ENCODE measurements at places on chromosomes 1 and 21.

- no peak for DNase-seq
Observed at GRCh38 chr1:104466068-104466467, 716.4 kb downstream of the AMY1C start.

GRCh38 chr1:226044514-226045101 is 17.9 kb upstream of the H3-3A start:
- no peak for DNase-seq

GRCh38 chr1:203296460-203297073 is 8.8 kb upstream of the BTG2 start:
- DNase-seq = no peak

GRCh38 chr1:201192261-201192788 is 1.7 kb downstream of the IGFN1 start:
- DNase-seq = no peak

DNA sequence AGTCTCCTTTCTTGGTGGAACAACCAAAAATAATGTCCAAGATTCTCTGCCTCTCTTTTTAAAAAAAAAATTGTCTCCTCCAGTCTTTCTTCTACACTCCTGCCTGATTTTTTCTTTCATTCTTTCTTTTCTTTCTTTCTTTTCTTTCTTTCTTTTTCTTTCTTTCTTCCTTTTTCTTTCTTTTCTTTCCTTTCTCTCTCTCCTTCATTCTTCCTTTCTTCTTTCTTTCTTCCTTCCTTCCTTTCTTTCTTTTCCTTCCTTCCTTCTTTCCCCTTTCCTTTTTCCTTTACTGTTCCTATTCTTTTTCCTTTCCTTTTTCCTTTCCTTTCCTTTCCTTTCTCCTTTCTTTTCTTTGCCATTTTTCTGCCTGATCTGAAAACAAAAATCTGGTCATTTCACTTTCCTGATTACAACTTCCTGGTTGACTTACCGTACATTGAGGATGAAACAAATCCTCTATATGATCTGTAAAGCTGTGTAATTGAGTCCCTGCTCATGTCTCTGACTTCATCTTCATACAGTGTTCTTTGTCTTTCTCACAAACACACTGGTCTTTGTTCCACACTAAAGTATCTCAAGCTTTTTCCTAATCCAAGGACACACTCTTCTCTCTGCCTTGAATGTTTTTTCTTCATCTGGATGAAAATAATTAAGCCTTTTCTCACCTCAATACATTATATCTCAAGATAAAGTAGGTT is 6.1 kb upstream of the KRTAP23-1 start:
- no peak for DNase-seq

Data from erythroblast (primary cell).